Cardiac muscle cell (in vitro differentiated cells and primary cell): ENCODE measurements at places on chromosomes 1 and 21. TPM values are rescaled to one million over a fixed set of nuclear protein-coding genes. Genes with fewer than 3 reads are reported as not detected.

DNA sequence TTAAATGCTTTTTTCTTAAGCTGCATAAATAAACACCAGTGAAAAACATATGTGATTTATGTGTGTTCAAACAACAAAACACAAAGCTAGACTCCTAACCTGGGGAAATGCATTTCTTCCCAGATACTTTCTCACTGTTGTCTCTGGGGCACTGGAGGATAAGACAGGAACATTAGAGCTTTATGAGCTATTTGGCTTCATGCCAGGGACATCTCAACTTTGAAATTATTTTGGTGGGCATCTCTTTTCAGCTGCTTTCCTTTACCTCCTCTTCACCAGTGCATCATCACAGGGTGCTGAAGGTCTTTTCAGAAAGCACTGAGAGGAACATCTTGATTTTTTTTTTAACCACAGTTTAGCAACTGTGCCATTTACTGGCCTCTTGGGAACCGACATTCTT, 212.9 kb downstream of the DNM3 start:
- no peak for DNase-seq

GRCh38 chr1:235930543-235930942, 63.8 kb upstream of the LYST start:
- DNase-seq: no peak

GRCh38 chr1:27436204-27437159, 44.1 kb downstream of the GPR3 start:
- DNase-seq: peak; percentile 57

DNA sequence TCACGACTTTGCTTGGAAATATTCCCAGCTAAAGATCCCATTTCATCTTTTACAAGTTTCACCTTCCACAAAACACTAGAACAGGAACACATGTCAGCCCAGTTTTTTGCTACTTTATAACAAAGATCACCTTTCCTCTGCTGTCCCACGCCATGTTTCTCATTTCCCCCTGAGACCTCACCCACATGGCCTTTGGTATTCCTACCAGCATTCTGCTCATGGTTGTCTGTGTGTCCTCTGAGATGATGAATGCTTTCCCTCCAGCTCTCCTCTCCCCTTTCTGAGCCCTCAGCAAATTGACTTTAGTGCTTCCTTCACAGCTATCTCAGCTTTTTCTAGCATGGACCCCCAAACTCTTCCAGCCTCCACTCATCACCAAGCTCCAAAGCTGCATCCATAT, 32.3 kb upstream of the ABCG1 start:
- DNase-seq: no peak

- DNase-seq: no peak
Observed at GRCh38 chr1:154652893-154653292, 44.9 kb upstream of the ADAR start.

DNA sequence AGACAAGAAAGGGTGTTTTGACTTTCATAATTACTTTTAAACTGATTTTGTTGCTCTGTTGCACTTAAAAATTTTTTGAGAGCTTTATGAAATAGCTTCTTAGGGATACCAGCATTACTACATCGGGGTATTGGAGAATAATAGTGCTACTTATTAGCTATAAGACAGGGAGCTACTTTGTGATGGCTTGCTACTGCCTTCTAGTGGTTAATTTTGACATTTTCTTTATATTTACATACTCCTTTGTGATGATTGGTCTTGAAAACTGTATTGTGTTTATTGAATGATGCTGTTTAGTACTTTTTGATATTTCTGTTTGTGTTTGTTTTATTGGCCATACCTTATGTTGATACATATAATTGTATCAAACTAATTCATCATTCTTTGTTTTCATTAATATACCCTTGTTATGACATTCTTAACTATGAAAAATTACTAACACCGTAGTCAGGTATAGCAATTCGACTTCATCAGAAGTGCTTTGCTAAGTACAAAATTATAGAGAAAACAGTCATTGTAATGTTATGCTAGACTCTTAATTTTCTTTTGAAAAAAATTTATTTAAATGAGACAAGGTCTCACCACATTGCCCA, 85.5 kb downstream of the CLIC4 start:
- DNase-seq: peak; percentile 69

TCHH gene
- not detected in 2 replicates for total RNA-seq

E2F2 gene
- 2.1 and 2.5 TPM in 2 replicates for total RNA-seq

SAMD13 gene
- 1.7 and 2.5 TPM in 2 replicates for total RNA-seq

OR2L3 gene
- 0.07 TPM in 1 of 2 replicates, not detected in the other for total RNA-seq
